ENCODE measurements at places on chromosomes 12 and 14.

- no peak for DNase-seq
Measured at GRCh38 chr12:132689227-132689626, 1.8 kb downstream of the PXMP2 start.

DNA sequence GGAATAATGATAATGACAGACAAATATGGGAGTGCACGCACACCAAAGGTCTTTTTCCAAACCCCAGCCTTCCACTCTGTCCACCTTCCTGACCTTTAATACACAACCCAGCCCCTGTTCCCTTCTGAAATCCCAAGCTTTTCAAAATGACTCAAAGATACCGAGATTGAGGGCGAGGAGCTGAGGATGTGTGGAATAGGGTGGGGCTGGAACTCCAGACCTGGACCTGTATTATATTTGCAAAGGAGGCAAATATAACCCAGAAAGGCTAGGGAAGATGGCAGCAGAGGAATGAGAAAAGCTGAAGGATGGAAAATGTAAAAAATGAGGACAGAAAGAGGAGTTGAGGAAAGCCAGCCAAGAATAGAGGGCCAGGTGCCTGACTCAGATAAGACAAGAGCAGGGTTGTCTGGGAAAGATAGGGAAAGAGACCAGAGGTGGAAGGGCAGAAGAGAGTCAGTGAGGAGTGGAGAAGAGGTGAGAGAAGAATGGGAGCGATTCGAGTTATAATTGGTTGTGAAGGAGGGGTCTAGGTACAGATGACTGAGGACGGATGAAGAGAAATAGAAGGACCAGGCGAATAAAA, 1.0 kb upstream of the PTMS start:
- no peak for DNase-seq

GRCh38 chr12:91695964-91696363, 449.7 kb downstream of the BTG1 start:
- DNase-seq: no peak

- DNase-seq: no peak
Measured at GRCh38 chr14:94026889-94027469, 839 bp downstream of the OTUB2 start.

Measured in heart left ventricle (tissue), 16 donors.